Sigmoid colon (tissue), 7 donors: ENCODE measurements at places on chromosomes 11 and 22. TPM values are rescaled to one million over a fixed set of nuclear protein-coding genes. Genes with fewer than 3 reads are reported as not detected.

CERK gene
- 45.5 TPM for total RNA-seq

SLCO2B1 gene
- 29.2 TPM for total RNA-seq

DNA sequence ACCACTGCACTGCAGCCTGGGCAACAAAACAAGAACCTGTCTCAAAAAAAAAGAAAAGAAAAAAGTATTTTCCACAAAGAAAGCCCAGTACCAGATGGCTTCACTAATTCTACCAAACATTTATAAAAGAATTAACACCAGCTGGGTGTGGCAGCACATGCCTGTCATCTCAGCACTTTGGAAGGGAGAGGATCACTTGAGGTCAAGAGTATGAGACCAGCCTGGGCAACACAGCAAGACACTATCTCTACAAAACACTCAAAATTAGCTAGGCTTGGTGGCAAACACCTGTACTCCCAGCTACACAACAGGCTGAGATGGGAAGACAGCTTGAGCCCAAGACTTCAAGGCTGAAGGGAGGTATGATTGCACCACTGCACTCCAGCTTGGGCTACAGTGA, 20.1 kb downstream of the RSF1 start:
- H3K27ac ChIP-seq, result no peak overlapping the region
- no peaks in the 10 kb centered on the region for H3K36me3 ChIP-seq
- no peaks in the 10 kb centered on the region for H3K27me3 ChIP-seq
- no peak overlapping the region for H3K4me3 ChIP-seq
- H3K4me1 ChIP-seq, result peaks cover 29% of the 10 kb centered on the region

GRCh38 chr11:116976941-116977570, 121.2 kb downstream of the SIK3 start:
- H3K4me1 ChIP-seq, result peaks cover 49% of the 10 kb centered on the region
- H3K27ac ChIP-seq, result no peak overlapping the region
- no peaks in the 10 kb centered on the region for H3K36me3 ChIP-seq
- no peaks in the 10 kb centered on the region for H3K27me3 ChIP-seq

DNA sequence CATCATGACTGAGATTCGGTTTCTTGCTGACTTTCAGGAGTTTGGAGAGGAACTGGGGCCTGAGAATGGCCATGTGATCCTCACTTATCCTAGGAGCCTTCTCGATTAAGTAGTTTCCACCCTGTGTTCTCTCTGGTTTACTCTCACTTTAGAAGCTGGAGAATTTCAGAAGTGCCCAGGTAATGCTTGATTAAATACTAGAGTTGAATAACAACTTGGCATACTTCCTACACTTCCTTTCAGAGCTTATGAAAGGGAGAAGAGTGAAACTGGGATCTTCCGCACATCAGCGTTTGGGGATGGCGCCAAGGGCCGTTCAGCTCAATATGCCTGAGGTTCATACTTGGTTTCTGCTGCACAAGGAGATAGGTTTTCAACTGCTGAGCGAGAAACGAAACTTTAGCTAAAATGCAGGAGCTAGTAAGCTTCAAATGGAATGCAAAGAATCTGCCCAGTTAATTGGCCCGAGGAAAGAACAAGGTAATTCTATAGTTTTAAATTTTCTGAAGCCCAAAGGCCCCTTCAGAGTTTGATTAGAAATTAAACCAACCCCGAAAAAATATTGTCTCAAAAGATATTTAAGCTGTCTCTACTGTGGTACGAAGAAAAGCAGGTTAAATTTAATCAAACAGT, 823 bp upstream of the MUC15 start:
- no peaks in the 10 kb centered on the region for H3K36me3 ChIP-seq
- no peaks in the 10 kb centered on the region for H3K27me3 ChIP-seq
- no peak for DNase-seq
- no peaks in the 10 kb centered on the region for H3K4me1 ChIP-seq
